ENCODE measurements at places on chromosomes 7 and 10. TPM values are rescaled to one million over a fixed set of nuclear protein-coding genes. Genes with fewer than 3 reads are reported as not detected.

GRCh38 chr7:123319911-123320310, 120.1 kb upstream of the SLC13A1 start:
- H3K27ac ChIP-seq, result no peak overlapping the region
- H3K4me3 ChIP-seq, result no peak overlapping the region

DNA sequence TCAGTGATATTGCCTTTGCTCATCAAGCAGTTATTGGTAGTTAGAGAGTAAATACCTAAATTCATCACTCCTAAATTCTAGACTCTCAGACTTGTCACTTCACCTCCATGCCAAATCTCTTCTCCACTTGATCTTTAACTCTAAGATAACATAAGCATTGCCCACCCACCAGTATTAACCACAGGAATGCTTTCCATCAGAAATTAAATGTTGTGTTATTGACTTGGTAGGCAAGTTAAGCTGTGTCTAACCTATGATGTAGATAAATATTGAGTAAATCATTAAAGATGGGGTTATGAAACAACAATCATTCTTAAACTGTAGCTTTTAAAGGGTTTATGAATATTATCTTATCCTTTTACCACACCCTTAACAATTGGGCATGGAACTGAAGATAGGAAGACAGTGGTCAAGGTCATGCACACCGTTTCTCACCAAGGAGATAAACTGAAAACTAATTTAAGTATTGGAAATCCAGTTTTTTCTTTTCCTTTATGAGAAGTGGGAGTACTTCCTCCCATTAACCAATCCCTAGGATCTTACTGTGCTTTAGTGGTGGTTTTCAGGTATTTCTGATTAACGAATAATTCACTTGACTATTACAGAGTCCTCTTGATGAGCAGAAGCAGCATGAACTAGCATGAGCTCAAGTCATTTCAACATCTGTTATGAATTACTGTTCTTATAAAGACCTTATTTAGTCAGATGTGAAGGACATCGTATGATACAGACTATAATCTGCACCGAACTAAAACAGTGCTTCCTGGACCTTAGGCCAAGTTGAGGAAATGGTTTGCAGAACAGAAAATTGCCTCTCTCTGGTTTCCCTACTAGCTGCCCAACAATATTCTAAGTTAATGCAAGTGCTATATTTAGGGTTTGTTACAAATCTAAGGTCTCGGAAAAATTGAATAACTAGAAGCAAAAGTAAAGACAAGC, 142.0 kb downstream of the LCOR start:
- H3K4me3 ChIP-seq, result no peak overlapping the region
- DNase-seq, result no peak
- no peaks in the 10 kb centered on the region for H3K36me3 ChIP-seq
- no peak overlapping the region for H3K27ac ChIP-seq

DNA sequence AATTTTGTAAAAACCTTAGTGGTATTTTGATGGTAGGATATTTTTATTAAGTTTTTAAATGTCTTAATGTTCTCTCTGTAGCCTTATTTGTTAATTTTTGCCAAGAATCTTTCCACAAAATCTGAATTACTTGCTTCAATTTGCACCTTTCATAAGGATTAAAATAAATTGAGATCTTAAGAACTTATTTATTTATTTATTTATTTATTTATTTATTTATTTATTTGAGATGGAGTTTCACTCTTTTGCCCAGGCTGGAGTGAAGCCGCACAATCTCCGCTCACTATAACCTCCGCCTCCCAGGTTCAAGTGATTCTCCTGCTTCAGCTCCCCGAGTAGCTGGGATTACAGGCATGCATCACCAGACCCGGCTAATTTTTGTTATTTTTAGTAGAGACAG, 98.6 kb downstream of the PPP1R9A start:
- no peaks in the 10 kb centered on the region for H3K27me3 ChIP-seq
- H3K4me3 ChIP-seq, result no peak overlapping the region
- no peaks in the 10 kb centered on the region for H3K36me3 ChIP-seq
- DNase-seq, result no peak
- no peak overlapping the region for H3K27ac ChIP-seq

DNA sequence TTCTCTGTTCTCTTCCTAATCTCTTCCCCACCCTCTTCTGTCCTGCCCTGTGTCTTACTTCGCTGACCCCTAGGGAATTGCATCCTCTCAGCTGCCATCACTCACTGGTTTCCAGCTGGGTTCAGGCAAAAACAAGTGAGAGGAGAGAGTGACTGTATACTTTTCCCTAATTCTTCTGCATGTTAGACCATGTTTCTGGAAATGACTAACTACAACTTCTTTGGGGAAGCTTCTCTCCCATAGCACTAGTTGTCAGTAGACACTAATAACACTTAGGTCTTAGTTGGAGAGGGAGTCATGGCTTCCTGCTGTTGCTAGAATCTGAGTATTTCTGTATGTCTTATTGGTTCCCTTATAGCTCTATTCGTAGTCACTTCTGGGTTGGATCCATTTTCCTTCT, 299.0 kb upstream of the FZD1 start:
- no peaks in the 10 kb centered on the region for H3K27me3 ChIP-seq
- no peak overlapping the region for H3K4me3 ChIP-seq
- DNase-seq, result no peak

DNA sequence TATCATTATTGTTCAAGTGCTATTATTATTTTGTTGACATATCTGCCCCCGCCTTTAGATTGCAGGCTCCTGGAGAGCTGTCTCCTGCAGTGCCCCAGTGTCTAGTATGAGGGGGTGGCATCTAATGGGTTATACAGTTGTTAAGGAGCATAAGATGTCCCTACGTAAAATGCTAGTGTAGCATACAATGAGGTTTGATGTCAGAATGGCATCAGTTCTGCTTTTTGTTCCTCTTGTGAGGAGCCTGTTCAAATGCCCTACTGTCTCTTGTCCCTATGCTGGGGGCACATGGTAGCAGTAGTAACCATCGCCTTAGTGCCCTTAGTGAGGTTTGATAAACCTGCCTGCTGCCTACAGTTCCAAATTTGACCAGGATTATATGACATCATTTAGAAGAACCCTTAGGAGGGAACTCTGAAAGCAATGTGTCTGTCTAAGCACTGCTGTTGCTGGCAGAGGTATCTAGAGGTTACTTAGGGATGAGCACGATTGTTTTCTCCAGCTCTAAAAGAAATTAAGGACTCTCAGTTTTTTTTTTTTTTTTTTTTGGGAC, 9.7 kb downstream of the CREM start:
- H3K36me3 ChIP-seq, result no peaks in the 10 kb centered on the region
- H3K27me3 ChIP-seq, result no peaks in the 10 kb centered on the region
- no peak for DNase-seq
- no peak overlapping the region for H3K4me3 ChIP-seq
- H3K4me1 ChIP-seq, result peaks cover 6% of the 10 kb centered on the region

DNA sequence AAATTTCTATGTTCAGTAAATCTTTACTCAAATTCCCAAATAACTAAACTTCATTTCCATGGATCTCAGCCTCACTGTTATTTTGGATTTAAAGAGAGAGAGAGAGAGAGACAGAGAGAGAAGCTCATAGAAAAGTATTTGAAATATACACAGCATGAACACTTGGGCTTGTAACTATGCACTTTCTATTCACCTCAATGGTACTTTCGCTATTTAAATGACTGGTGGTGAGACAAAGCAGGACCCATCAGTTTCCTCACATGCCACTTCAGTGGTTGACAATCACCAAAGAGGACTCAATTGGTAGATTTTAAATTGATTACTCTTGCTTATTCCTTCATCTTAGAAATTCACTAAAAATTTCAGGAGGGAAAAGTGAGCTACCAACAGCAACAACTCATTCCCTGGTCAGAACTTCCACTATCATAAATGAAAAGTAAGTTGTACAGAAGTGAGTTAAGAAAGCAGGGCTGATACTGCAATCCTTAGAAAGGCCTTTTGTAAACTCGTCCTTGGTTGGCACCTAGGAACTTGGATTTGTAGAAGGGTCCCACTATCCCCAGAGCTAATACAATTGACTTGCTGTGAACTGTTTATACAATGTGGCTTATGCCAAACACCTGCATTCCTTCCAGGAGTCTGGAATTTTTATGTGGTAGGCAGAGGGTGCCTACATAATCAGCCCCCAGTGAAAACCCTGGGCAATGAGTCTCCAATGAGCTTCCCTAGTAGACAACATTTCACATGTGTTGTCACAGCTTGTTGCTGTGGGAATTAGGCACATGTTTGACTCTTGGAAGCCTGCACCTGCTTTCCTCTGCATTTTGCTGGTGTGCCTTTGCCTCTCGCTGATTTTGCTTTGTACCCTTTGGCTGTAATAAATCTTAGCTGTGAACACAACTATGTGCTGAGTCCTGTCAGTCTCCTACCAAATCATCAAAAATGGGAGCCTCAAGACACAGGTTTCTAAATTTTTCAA, 10.8 kb downstream of the ERLIN1 start:
- H3K27ac ChIP-seq, result no peak overlapping the region
- no peaks in the 10 kb centered on the region for H3K27me3 ChIP-seq
- H3K4me3 ChIP-seq, result no peak overlapping the region
- H3K4me1 ChIP-seq, result peaks cover 1% of the 10 kb centered on the region
- peaks cover 30% of the 10 kb centered on the region for H3K36me3 ChIP-seq

DNA sequence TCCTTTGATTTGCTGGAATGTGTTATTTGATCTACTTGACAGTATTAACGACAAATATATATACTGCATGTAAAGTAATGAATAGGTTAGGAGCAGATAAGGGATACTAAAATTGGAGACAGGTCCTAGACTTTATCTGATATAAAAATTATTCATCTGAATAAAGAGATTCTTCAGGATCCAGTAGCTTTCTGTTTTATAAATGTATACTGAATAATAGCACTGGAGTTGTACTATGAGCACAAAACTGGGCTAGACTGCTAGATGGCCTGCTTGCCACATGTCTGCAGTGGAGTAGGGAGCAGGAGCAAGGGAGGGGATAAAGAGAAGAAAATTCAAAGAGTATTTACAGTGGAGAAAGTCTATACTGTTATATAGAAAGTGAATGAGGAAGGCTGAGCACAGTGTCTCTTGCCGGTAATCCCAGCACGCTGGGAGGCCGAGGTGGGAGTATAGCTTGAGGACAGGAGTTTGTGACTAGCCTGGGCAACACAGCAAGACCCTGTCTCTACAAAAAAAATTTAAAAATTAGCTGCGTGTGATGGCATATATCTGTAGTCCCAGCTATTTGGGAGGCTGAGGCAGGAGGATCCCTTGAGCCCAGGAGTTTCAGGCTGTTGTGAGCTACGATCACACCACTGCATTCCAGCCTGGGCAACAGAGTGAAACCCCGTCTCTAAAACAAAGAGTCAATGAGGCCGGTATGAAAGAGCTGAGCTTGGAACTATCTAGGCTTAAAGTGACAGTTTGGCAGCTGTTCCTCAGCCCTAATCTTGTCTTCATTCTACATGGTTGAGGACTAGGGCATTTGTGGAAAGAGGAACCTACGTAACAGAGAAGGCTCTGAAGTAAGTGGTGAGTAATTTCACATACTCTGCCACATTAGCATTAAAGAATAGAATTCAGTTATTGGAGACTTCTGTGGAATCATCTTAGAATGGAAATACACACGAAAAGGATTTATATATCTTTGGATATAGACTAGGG, 41.8 kb downstream of the CD36 start:
- DNase-seq, result no peak
- no peaks in the 10 kb centered on the region for H3K27me3 ChIP-seq
- H3K27ac ChIP-seq, result no peak overlapping the region
- no peak overlapping the region for H3K4me3 ChIP-seq

DNA sequence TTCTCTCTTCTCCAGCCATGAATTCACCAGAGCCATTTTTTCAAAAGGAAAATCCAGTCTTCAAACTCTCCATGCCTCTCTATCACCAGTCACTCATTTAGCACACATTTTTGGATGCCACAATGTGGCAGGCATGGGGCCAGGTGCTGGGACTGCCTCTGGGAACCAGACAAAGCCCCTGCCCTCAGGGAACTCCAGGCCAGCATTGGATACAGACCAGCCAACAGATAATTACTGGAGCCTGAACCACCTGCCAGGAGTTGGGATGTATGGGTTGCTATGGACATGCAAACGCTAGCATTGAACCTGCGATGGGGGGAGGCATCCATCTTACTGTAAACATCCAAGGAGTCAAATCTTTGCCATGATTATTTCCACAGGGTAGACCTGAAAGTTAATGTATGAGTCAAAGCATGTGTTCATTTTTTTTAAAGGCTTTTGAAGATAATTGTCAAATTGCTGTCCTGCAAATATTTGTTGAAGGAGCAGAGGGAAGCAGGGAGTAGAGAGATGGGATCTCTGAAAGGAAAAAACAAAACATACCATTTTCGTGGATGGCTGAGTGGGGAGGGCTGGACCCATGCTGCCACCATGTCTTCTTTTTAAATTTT, 43.2 kb downstream of the SRRM3 start:
- no peak for DNase-seq
- H3K36me3 ChIP-seq, result no peaks in the 10 kb centered on the region
- H3K27me3 ChIP-seq, result peaks cover 6% of the 10 kb centered on the region
- H3K27ac ChIP-seq, result no peak overlapping the region
- no peak overlapping the region for H3K4me3 ChIP-seq
- no peaks in the 10 kb centered on the region for H3K4me1 ChIP-seq

- peaks cover 6% of the 10 kb centered on the region for H3K4me1 ChIP-seq
- DNase-seq, result no peak
- no peaks in the 10 kb centered on the region for H3K36me3 ChIP-seq
- H3K27ac ChIP-seq, result peak overlapping the region; percentile 51
- peaks cover 4% of the 10 kb centered on the region for H3K27me3 ChIP-seq
These were observed 483.6 kb downstream of the INHBA start for GRCh38 chr7:41219276-41219675.

- DNase-seq, result no peak
- no peak overlapping the region for H3K4me3 ChIP-seq
- no peaks in the 10 kb centered on the region for H3K27me3 ChIP-seq
- H3K4me1 ChIP-seq, result no peaks in the 10 kb centered on the region
These were observed 16.7 kb downstream of the PPP1R3C start for GRCh38 chr10:91616137-91616536.

DNA sequence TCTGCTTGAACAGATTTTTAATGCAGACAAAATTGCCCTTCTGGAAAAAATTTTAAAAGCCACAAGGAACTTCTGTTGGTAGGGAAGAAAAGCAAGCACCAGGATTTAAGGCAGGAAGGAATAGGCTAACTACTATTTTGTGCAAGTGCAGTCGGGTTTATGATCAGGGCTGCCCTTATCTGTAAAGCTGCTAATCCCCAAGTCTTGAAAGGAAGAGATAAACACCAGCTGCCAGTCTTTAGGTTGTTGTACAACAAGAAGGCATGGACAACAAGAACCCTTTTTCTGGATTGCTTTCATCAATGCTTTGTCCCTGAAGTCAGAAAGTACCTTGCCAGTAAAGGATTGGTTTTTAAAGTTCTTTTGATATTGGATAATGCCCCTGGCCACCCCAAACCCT, 40.7 kb downstream of the RALA start:
- no peaks in the 10 kb centered on the region for H3K27me3 ChIP-seq
- no peak for DNase-seq
- H3K4me1 ChIP-seq, result peaks cover 19% of the 10 kb centered on the region
- H3K36me3 ChIP-seq, result peaks cover 39% of the 10 kb centered on the region
- H3K27ac ChIP-seq, result no peak overlapping the region

The PARD3 gene
- total RNA-seq, result 51.2 TPM

GRCh38 chr10:93461109-93461806, 20.9 kb downstream of the MYOF start:
- no peaks in the 10 kb centered on the region for H3K36me3 ChIP-seq
- no peak overlapping the region for H3K4me3 ChIP-seq
- no peaks in the 10 kb centered on the region for H3K27me3 ChIP-seq
- DNase-seq, result no peak
- peaks cover 59% of the 10 kb centered on the region for H3K4me1 ChIP-seq

The SORBS1 gene
- total RNA-seq, result 15.3 TPM

The PON2 gene
- 92.3 TPM for total RNA-seq
